Stimulated activated CD8-positive, alpha-beta memory T cell treated with anti-CD3 and anti-CD28 coated beads, Interleukin-2, amount 100 ng/mL, for 48 hours (primary cell): ENCODE measurements at places on chromosomes 5 and 9.

- DNase-seq = no peak
Observed at GRCh38 chr9:100498592-100498991, 25.6 kb downstream of the TMEFF1 start.

DNA sequence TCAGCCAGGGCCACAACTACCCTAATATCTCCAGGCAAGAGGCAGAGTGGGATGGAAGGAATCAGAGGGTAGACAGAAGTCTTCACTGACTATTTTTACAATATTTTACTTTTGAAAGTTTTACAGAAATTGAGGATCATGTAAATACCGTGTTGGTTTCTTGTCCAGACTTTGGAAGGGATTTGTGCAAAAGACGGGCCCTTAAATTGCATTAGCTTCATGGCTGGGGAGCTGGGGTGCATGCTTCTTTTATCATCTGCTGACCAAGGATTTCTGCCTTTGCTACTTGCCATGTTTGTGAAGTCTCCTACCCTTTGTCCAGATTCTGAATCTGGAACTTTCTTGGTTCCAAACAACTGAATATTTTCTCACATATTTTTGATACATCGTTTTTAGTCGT lies 107.7 kb upstream of the GRIN3A start:
- DNase-seq = no peak

GRCh38 chr9:83433846-83434245 lies 104.4 kb downstream of the FRMD3 start:
- no peak for DNase-seq

GRCh38 chr5:158139161-158139560 lies 280.2 kb upstream of the CLINT1 start:
- no peak for DNase-seq

- no peak for DNase-seq
Observed at GRCh38 chr9:118721923-118722322, 647.3 kb downstream of the BRINP1 start.
